ENCODE measurements at places on chromosomes 3 and 15.

DNA sequence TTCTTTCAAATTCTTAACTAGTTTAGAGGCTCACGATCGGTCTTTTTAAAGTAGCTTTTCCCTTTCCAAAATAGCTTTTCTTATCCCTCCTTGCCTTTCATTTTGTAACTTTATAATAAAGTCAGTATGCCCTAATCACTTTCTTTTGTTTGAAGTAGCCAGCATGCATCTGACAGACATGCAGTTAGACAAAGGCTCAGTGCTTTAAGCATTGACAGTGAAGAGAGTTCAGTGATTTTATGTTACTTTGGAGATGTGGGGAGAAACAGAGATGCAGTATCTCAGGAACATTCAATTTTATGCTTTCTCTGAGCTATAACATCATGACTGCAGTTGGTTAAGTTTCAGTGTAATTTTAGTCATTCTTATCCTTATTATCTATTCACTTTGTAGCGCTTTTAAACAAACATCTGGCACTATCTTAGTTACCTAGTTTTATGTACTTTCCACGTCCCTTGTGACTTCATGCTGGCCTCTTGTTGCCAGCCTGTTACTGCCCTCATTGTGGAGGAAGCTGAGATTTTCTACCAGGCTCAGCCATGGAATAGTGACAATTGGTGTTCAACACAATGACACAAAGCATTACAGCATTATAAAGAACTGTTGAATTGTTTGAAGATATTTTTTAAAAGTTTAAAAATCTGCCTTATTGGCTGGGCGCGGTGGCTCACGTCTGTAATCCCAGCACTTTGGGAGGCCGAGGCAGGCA lies 90.3 kb downstream of the AKAP13 start:
- DNase-seq = no peak

GRCh38 chr3:48247401-48247811 lies 6.5 kb downstream of the ZNF589 start:
- DNase-seq = peak; percentile 76

GRCh38 chr3:64342940-64343688 lies 117.8 kb upstream of the PRICKLE2 start:
- DNase-seq = no peak

DNA sequence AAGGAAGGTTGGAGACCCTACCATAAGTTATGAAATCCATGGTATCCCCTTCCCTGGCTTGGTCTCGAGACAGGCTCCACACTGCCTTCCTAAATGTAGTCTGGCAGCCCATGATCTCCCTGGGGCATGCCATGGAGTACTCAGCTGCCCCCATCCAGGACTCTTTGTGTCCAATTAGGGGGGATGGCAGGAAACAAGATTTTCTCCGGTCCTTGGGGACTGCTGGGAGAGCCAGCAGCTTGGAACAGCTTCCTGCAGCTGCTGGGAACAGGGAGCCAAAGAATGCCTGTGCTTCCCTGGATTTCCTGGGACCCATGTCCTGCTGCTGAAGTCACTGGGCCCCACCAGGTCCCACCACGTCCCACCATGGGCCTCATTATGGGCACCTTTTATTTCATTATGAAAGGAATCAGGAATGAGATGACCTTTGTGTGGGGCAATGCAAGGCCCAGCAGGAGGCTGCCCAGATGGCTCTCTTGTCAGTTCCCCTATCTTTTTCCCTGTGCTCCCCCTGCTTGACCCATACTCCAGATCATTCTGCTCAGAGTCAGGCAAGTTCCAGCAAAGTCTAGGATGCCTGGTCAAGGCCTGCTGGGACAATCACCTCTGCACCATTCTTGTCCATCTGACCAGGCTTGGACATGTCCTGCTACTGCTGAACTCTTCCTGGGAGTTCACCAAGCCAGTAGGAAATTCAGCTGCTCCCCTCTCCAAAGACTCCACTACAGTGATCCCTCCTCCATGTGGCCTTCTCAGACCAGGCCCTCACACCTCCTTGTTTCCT lies 15.0 kb upstream of the DAG1 start:
- no peak for DNase-seq

DNA sequence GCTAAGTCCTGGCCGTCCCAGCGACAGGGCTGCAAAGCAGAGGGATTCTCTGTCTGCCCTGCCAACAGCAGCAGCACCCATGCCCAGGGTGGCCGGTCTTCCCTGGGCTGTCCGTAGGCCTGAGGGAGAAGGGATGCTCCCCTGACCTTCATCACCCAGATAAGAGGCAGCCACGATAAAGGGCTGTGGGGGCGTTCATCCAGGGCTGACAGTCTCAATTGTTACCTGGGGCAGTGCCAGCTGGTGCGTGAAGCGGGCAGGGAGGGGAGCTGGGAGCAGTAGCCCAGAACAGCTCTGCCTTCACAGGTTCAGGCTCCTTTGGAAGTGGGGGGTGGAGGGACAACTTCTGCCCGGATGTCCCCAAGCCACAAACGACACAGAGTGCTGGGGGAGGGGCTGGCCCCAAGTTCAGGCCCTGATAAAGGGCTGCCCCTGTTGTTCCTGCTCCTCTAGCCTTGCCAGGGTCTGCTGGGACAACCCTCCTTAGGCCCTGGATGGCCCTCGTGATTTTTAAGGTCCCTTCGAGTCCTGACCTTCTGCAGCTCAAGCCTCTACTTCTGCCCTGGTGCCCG lies 94.7 kb downstream of the RAB11A start:
- no peak for DNase-seq

- no peak for DNase-seq
Observed at GRCh38 chr3:66572090-66572675, 71.4 kb upstream of the LRIG1 start.

GRCh38 chr15:68389041-68389930 lies 42.7 kb downstream of the ITGA11 start:
- DNase-seq = peak; percentile 24
